ENCODE measurements at places on chromosomes 3 and 15. TPM values are rescaled to one million over a fixed set of nuclear protein-coding genes. Genes with fewer than 3 reads are reported as not detected.

PRR20G gene
- total RNA-seq: not detected

CORO2B gene
- total RNA-seq: 19.0 TPM

TAGLN3 gene
- total RNA-seq: 2.4 TPM

CHDH gene
- total RNA-seq: 0.64 TPM

IMPG2 gene
- total RNA-seq: 0.78 TPM

ZMYND10 gene
- 0.49 TPM for total RNA-seq

C2CD4A gene
- not detected for total RNA-seq

ARL14 gene
- total RNA-seq: not detected

RETNLB gene
- 7.4 TPM for total RNA-seq

RSL24D1 gene
- 90.5 TPM for total RNA-seq

CMTM8 gene
- total RNA-seq: 2.3 TPM

ACOX2 gene
- 1.2 TPM for total RNA-seq

CCR3 gene
- 0.27 TPM for total RNA-seq

GOLGA8G gene
- total RNA-seq: 0.47 TPM

TBL1XR1 gene
- total RNA-seq: 109 TPM

Measured in motor neuron (in vitro differentiated cells).